ENCODE measurements at places on chromosomes 3 and 15. TPM values are rescaled to one million over a fixed set of nuclear protein-coding genes. Genes with fewer than 3 reads are reported as not detected.

GRCh38 chr3:33918126-33918756 lies 119.8 kb downstream of the PDCD6IP start:
- no peak overlapping the region for H3K27ac ChIP-seq
- no peaks in the 10 kb centered on the region for H3K4me1 ChIP-seq
- H3K4me3 ChIP-seq = no peak overlapping the region
- H3K36me3 ChIP-seq = no peaks in the 10 kb centered on the region
- DNase-seq = no peak

The SNX4 gene
- 50.7 TPM for total RNA-seq

The SH2D7 gene
- not detected for total RNA-seq

The RARB gene
- not detected for total RNA-seq

The FGF7 gene
- not detected for total RNA-seq
